ENCODE measurements at places on chromosomes 5 and 9.

DNA sequence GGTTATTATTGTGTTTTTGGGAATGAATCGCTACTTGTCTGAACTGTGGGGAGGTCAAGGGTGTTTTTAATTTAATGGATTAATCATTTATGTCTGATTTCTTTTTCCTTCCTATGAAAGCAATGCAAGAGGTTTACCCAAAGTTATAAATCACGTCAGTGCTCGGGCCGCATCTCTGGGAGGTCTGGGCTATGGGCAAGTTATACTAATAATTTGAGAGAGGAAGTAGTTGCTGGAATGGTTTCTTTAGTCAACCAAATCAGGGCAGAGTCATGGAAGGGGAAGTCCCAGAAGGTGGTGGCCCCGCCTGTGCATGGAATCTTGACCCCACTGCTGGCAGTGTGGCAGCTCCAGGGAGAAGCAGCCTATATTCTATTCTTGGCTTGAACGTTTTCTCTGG lies 180.2 kb downstream of the HSPA4 start:
- no peak for DNase-seq

- DNase-seq, result no peak
Observed at GRCh38 chr5:6370580-6370979, 7.8 kb downstream of the MED10 start.

DNA sequence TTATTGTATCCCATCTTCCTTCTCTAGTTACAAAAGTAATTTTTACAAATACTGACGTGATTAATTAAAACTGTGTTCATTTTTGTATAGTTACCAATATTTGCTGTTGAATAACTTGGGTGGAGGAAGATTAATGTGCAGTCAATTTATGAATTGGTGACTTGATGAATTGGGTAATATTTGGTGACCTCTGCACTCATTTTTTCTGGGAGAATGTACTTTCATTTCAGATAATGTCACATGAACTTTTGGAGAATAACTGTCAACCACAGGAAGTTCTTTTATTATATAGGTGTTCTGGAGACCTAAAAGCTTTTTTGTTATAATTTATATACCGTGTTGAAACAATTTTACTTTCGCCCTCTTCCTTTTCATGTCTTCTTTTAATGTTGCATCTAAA lies 26.4 kb upstream of the FKTN start:
- DNase-seq, result no peak

DNA sequence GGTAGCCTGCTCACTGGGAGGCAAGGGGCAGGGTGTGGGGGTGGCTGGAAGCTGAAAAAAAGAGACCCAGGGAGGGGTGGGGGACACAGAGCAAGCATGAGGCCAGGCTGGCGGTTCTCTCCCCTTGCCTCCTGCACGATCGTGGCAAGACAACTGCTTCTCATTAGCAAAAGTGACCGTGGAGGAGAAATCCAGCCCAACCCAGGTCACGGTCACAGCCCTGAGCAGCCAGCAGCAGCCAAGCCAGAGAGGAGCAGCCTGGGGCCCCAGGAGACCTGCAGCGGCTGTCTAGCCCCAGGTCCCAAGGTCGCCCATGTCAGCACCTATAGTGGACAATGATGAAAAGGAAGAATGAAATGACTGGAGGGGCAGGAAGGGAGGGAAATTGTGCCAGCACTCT lies 89.1 kb downstream of the NRG2 start:
- no peak for DNase-seq

- no peak for DNase-seq
Observed at GRCh38 chr5:67548520-67549295, 352.1 kb upstream of the CD180 start.

DNA sequence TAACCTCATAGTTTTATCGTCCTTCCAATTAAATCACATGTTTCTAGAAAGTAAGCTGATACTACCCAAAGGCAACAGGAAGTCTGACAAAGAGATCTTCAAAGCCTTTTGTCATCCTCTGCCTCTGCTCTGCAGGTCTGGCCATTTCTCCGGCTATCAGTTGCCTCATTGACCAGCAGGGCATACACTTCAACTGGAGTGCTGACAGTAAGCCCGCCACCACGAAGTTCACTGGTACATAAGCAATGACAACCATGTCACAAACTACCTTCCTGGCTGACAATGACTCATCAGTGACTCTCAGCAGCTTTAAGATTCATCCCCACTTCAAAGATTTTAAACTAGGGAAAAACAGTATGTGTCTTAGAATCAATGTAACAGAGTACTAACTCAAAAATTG lies 20.6 kb downstream of the SPTLC1 start:
- DNase-seq, result peak; percentile 5

DNA sequence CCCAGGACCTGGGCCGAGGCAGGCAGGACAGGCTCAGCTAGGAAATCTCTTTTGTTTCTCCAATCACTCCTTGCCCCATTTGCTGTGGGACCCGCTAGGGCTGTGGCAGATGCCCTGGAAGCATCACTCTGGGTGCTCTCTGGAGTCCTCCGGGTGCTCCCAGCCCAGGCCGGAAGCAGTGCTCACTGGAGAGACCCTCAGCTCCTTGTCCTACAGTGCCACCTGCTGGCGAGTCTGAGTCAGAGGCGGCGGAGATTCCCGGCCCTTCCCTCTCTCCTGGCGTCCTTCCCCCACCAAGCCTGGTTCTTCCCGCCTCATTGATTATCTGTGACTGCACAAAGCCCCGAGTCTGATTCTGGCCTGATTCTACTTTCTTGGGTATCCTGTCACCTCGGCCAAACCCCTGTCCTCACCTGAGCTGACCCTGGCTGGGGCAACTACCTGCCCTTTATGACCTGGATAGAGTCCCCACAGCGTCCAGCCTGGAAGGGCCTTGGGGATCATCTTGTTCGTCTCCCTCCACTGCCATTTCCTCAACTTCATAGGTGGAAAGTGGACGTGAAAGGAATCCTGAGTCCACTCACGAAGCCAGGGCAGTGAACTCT lies 7.3 kb upstream of the BARHL1 start:
- peak; percentile 59 for DNase-seq

GRCh38 chr5:54206580-54207229 lies 103.7 kb downstream of the ARL15 start:
- no peak for DNase-seq

GRCh38 chr5:113123618-113124017 lies 147.0 kb downstream of the DCP2 start:
- peak; percentile 5 for DNase-seq

- no peak for DNase-seq
Observed at GRCh38 chr5:27472871-27473270, 434.5 kb upstream of the CDH9 start.
